NCI-H1436 treated with DMSO at 0.1 percent for 48 hours (cell line): ENCODE measurements at places on chromosomes 16 and 17.

- no peak for DNase-seq
These were observed 117.4 kb downstream of the IRF8 start for GRCh38 chr16:86016201-86016965.

DNA sequence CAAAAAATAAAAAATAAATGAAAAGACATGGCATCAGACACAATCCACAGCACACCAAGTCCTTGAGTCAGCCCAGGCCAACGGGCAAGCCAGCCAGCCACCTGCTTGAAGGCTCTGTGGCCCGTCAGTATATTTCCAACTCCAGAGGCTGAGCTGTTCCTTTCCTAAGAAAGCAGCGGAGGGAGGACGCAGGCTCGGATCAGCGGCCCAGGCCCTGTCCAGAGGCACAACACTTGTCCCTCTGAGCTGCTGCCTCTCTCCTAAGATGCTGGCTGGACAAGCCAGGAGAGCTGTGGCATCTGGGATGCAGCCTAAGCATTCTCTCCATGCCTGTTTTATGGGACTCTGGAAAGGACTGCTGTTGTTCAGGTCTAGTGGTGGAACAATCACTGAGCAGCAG is 14.8 kb upstream of the NLRC3 start:
- DNase-seq: no peak

GRCh38 chr16:53503991-53504663 is 1.1 kb upstream of the AKTIP start:
- no peak for DNase-seq

DNA sequence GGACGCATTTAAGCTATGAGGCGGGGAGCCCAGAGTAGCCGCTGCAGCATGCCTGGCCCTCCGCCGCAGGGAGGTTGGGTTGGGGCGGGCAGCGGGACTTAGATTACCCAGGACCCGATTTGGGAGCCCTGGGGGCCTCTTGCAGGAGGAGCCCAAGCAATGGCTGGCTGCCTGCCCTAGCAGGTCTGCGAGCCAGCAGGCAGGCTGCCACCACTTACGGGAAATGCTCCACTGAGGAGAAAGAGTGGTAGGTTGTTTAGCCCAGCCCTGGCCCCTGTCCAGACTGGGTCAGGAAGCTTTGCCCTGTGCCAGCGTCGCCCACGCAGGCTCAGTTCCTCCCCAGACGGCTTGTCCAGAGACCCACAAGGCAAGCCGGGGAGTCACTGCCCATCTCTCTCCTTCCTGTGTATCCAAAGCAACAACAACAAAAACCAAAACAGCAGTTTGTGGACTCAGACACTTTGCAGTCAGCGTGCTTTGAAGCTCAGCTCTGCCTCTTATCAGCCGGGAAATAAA is 10.3 kb upstream of the TVP23A start:
- DNase-seq: no peak
